Mesothelial cell of epicardium (in vitro differentiated cells): ENCODE measurements at places on chromosomes 1 and 21. TPM values are rescaled to one million over a fixed set of nuclear protein-coding genes. Genes with fewer than 3 reads are reported as not detected.

DNA sequence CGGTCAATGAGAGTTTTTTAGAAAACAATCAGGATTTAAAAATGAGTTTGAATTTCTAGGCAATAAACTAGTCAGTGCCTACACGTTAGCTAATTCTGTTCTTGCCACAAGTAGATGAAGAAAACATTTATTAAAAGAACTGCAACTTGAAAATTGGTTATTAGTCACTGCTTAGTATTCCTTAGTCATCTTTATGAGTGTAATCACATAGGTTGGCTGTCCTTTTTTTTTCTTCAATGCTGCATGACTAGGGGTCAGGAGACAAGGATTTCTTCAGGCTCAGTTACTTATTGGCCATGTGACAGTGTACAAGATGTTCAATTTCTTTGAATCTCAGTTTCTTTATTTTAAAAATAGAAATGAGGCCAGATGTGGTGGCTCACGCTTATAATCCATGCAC, 17.1 kb downstream of the SOAT1 start:
- DNase-seq, result no peak

DNA sequence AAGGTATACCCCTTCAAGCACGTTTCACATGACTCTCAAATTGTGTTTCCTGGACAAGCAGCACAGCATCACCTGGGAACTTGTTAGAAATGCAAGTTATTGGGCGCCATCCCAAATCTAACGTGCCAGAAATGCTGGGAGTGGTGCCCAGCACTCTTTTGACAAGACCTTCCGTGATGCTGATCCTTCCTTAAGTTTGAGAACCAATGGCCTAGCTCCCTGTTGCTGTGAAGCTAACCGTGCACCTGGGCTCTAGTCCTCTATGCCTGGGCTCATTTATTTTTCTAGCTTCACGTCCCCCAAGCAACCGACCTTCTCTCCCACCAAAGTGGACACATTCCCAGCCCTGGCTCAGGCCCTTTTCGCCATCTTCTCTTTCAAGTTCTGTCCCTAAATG, 4.3 kb downstream of the BEST4 start:
- DNase-seq, result no peak

DNA sequence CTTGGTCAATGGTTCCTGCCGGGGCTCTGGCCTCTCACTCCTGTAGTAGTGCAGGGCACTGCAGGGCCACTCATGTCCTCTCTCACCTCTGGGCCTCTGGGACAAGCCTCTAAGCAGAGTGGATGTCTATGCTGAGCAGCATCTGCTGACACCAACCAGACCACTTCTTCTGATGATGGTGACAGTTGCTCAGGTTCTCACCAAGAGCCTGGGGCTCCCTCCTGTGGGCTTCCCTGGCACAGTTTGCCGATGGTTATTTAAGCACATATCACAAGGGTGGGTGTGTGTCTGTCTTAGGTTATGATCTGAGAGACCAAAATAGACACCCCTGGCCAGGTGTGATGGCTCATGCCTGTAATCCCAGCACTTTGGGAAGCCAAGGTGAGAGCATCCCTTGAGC, 17.4 kb upstream of the GPR137B start:
- no peak for DNase-seq

The ZFP69 gene
- 4.3 to 4.7 TPM (median 4.4 TPM) in 3 replicates for total RNA-seq
